ENCODE measurements at places on chromosomes 6 and 20.

- no peak for DNase-seq
Observed at GRCh38 chr6:122568797-122569221, 41.4 kb upstream of the PKIB start.

DNA sequence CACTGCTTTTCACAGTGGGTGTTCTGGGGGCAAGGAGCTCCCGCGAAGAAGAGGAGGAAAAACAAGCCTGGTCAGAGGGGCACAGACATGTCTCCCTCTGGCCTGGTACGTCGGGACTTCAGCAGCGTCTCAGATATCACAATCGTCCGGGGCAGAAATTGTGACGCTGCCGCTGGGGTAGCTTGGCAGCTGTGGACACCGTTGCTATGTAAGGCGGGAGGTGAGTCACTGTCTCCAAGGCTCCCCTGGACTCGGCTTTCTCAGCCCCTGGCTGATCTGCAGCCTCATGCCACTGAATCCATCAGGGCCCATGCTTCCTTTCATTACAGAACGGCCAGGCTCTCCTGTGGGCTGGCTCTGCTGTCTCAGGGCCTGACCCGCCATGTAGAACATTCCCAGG is 98.7 kb downstream of the SULF2 start:
- no peak for DNase-seq

- no peak for DNase-seq
Observed at GRCh38 chr6:133225560-133225959, 15.6 kb upstream of the EYA4 start.

DNA sequence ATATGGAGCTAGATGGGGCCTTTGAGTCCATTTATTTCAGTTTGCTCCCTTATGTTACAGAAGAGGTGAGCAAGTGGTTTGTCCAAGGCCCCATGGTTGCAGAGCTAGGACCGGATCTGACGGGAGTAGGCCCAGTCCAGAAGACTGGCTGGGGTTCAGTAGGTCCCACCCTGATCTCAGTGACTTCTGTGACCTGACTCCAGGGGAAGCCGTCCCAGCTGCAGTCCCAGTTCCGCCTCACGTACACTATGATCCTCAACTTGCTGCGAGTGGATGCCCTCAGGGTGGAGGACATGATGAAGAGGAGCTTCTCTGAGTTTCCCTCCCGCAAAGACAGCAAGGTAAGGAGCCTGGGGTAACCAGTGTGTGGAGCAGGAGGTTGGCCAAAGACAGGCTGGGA is 5.4 kb downstream of the DXO start:
- DNase-seq: no peak

DNA sequence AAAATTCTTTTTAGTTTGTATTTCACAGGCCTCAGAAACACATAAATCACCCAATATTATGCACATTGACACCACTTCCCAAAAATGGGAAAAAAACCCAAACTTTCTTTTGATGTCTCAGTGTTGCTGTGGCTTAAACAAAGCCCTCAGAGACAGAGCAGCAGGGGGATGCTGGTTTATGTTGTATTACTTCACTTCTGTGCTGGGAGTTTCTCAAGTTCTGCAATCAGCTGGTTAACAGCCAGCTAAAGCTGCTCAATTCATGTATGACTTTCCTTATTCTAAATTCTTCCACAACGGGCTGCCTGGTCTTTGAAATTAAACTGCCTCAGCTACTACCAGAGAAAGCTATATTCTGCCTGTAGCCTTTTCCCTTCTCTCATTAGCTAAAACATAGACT is 5.6 kb downstream of the FILIP1 start:
- DNase-seq: peak; percentile 9

GRCh38 chr6:43339168-43339567 is 30.3 kb downstream of the ZNF318 start:
- DNase-seq: no peak

- DNase-seq: no peak
Observed at GRCh38 chr6:3798055-3798919, 46.8 kb upstream of the PXDC1 start.

DNA sequence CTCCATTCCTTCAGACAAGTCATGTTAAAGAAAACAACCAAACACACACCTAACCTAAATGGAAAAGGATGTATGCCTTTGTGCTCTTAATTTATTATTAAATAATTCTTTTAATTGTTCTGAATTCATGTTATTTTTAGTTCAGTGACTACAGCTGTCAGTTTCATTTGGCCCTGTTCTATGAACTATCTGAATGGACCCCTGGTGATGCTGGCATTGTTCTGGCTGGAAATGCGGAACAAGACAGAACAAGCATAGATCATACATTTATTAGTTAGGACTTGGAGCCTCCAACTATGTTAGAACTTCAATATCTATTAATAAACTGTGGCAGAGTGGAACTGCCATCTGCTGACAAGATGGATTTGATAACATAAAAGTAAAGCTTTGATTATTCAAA is 5.7 kb downstream of the MAP3K7 start:
- no peak for DNase-seq

DNA sequence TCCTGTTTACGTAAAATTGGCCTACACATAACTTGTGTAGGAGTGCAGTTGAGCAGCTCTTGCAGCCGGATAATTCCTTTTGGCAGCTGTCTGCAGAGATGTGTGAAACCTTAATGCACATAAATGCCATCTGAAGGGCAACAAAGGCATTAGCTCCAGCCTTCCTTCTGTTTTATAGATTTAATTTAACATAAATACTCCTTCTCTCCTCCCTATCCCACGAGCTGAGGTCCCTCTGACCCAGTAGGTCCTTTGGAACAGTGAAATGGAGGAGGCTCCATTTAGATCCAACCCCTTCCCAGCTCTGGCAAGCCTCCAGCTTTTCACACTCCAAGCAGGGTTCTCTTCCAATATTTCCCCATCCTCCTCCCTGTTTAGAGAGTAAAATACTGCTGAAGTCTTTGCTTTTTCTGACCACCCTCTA is 6.5 kb downstream of the PLEKHG1 start:
- DNase-seq: no peak

- no peak for DNase-seq
Observed at GRCh38 chr20:23266530-23267398, 83.8 kb upstream of the NXT1 start.

- DNase-seq: peak; percentile 73
Observed at GRCh38 chr20:10671919-10672623, 1.7 kb downstream of the JAG1 start.

GRCh38 chr20:9835302-9835701 is 3.6 kb downstream of the PAK5 start:
- no peak for DNase-seq

DNA sequence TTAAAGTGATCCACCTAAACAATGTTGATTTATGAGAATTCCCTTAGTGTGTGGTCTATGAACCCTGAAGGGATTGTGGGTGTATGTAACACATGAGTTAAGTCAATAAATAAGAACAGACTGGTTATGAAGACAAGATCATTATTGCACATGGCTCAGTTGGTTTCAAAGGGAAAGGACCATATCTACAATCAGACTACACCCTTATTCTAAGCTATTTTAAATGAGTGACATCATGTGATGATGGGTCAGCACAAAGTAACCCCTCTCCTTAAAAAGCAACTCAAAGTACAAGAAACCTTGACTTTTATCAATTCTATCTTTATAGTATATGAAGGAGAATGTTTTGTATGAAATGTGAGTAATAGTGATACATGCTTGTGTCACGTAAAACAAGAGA is 15.3 kb upstream of the ZSCAN23 start:
- DNase-seq: no peak
